ENCODE measurements at places on chromosomes 3 and 15. TPM values are rescaled to one million over a fixed set of nuclear protein-coding genes. Genes with fewer than 3 reads are reported as not detected.

DNA sequence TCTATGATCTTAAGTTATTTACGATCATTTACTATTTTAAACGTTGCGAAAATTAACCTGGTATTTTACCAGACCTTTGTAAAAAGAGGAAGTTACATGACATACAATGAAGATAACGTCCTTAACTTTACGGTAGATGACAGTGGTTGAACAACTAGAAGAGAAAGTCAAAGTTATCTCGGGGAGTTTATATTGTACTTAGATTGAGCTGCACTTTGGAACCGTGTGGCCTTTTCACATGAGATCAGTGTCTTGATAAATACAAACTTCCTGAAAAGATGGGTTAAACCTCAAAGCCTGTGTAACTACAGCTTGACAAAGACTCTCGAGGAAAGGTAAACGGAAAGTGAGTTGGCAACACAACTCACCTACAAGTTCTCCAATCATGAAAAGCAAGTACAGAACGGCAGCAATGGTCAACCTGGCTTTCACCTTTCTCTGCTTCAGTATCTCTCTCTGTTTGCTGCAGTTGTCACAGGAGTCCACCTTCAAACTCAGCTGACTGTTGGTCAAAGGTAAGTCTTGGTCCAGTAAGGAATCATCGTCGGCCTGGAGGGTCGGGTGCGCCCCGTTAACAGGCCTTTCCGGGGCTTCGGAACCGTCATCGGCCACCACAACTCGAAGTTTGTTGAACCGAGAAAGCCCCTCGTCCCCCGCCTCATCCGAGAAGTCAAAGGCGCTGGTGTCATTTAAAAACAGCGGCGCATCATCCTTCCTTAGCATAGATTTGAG, 793 bp downstream of the SLC30A4 start:
- DNase-seq, result peak; percentile 47
- peak overlapping the region; percentile 96 for H3K27ac ChIP-seq
- H3K27me3 ChIP-seq, result no peaks in the 10 kb centered on the region
- peaks cover 34% of the 10 kb centered on the region for H3K4me1 ChIP-seq
- peaks cover 7% of the 10 kb centered on the region for H3K36me3 ChIP-seq
- H3K4me3 ChIP-seq, result peak overlapping the region; percentile 93

- no peak overlapping the region for H3K4me3 ChIP-seq
- H3K36me3 ChIP-seq, result no peaks in the 10 kb centered on the region
- H3K27ac ChIP-seq, result no peak overlapping the region
- peaks cover 12% of the 10 kb centered on the region for H3K4me1 ChIP-seq
- no peak for DNase-seq
Measured at GRCh38 chr3:14379843-14380242, 22.6 kb upstream of the SLC6A6 start.

DNA sequence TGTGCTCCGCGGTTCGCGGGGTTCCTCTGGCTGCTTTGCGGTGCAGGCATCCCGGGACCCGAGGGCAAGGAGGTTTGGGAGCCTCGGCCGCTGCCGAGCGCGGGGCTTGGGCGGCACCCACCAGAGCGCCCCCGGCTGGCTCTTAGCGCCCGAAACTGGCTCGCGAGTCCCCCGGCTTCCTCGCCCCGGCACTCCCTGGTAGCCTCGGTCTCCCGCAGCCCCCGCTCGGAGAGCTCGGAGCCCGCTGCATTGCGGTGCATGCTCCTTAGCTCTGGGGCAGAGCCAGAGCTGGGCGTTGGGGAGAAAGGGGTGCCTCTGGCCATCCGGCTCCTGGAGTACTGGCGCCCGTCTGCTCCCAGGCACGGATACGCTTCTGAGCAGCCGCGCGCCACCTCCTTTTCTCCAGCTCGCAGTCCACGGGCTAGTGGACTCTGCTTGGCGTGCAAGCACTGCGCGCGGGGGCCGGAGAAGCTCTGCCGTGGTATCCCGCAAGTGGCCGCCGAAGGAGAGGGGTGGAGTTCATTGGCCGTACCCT, 753 bp downstream of the EPHB1 start:
- H3K4me1 ChIP-seq, result peaks cover 12% of the 10 kb centered on the region
- DNase-seq, result no peak
- H3K36me3 ChIP-seq, result no peaks in the 10 kb centered on the region
- H3K27me3 ChIP-seq, result peaks cover 36% of the 10 kb centered on the region
- H3K4me3 ChIP-seq, result peak overlapping the region; percentile 86

DNA sequence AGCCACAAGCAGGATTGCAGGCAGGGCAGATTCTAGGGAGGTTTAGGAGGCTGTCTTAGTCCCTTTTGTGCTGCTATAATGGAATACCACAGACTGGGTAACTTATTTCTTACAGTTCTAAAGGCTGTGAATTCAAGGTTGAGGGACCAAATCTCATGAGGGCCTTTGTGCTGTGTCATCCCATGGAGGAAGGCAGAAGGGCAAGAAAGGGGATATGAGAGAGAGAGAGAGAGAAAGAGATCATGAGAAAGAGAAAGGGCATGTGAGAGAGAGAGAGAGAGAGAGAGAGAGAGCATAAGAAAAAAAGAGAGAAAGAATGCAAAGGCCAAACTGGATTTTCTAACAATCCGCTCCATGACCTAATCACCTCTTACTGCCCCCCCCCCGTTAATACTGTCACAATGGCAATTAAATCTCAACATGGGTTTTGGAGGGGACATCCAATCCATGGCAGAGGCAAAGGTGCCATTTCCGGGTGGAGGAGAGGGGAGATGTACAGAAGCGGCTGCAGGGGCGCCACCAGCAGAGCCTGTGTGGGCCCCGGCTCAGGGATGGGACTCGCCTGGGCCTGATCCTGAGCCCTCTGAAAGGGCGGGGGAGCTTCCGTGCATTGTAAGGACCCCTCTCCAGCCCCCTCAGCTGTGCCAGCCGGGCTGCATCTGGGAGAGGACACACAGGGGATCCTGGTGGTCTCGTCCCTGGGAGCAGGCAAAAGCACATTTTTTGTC, 20.5 kb downstream of the MRPS11 start:
- no peak overlapping the region for H3K27ac ChIP-seq
- H3K4me3 ChIP-seq, result no peak overlapping the region
- no peaks in the 10 kb centered on the region for H3K36me3 ChIP-seq
- no peaks in the 10 kb centered on the region for H3K4me1 ChIP-seq
- H3K27me3 ChIP-seq, result no peaks in the 10 kb centered on the region

Gene GJD2
- polyA plus RNA-seq, result not detected

Measured in naive B cell (primary cell).